ENCODE measurements at places on chromosomes 12 and 14. TPM values are rescaled to one million over a fixed set of nuclear protein-coding genes. Genes with fewer than 3 reads are reported as not detected.

PARPBP gene
- 1.7 TPM for total RNA-seq

WNT1 gene
- total RNA-seq: 0.20 TPM

- H3K36me3 ChIP-seq: no peaks in the 10 kb centered on the region
- H3K27me3 ChIP-seq: no peaks in the 10 kb centered on the region
- H3K27ac ChIP-seq: no peak overlapping the region
- H3K4me1 ChIP-seq: no peaks in the 10 kb centered on the region
- no peak for DNase-seq
- no peak overlapping the region for H3K4me3 ChIP-seq
These were observed 70.6 kb downstream of the B4GALNT3 start for GRCh38 chr12:530308-530707.

- H3K4me3 ChIP-seq: no peak overlapping the region
- no peak for DNase-seq
- no peak overlapping the region for H3K27ac ChIP-seq
- no peaks in the 10 kb centered on the region for H3K36me3 ChIP-seq
- no peaks in the 10 kb centered on the region for H3K27me3 ChIP-seq
- H3K4me1 ChIP-seq: no peaks in the 10 kb centered on the region
These were observed 5.1 kb downstream of the DPPA3 start for GRCh38 chr12:7716381-7716780.

DNA sequence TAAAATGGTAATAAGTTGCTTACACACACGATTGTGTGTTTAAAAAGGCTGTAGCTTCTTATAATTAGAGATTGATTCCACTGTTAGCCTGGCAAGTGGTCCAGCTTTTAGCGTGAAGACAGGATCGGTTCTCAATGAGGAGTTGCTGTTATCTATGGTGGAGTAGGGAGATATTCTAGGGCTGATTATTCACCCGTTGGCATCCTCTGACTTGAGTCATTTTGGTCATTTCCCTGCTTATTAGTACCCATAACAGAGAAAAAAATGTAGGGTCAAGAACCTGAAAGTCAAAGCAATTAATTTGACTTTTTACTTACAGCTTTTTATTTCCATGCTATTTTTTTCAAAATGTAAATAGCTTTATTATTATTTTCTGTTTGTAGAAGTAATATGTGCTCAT, 76.0 kb downstream of the KCNK13 start:
- H3K36me3 ChIP-seq: no peaks in the 10 kb centered on the region
- H3K27me3 ChIP-seq: peaks cover 9% of the 10 kb centered on the region
- no peak for DNase-seq
- no peak overlapping the region for H3K4me3 ChIP-seq
- H3K27ac ChIP-seq: no peak overlapping the region
- H3K4me1 ChIP-seq: no peaks in the 10 kb centered on the region

DNA sequence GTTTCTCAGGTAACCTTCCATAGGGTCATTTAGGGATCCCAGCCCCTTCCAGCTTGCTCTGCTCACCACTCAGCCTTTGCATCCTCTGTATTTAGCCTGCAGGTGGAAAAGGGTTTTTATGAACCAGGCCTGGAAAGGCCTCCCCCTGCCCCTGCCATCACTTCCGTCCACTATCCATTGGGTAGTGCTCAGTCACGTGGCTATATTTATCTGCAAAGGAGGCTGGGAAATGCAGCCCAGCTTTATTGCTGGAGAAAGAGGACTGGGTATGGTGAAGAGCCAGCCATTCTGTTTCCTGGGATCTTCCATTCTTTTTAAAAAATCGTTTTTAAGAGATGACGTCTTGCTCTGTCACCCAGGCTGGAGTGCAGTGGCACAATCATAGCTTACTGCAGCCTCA, 87.0 kb upstream of the MAP1LC3B2 start:
- no peak for DNase-seq
- H3K27ac ChIP-seq: no peak overlapping the region
- no peak overlapping the region for H3K4me3 ChIP-seq
- no peaks in the 10 kb centered on the region for H3K4me1 ChIP-seq
- no peaks in the 10 kb centered on the region for H3K27me3 ChIP-seq
- H3K36me3 ChIP-seq: no peaks in the 10 kb centered on the region

Measured in lung (tissue), 17 donors.